ENCODE measurements at places on chromosomes 7 and 10. TPM values are rescaled to one million over a fixed set of nuclear protein-coding genes. Genes with fewer than 3 reads are reported as not detected.

ZNF736 gene
- 28.7 TPM for total RNA-seq

VAX1 gene
- total RNA-seq: not detected

TSPAN33 gene
- 15.2 TPM for total RNA-seq

LIPF gene
- total RNA-seq: not detected

MUC12 gene
- total RNA-seq: 0.68 TPM

All from activated CD8-positive, alpha-beta memory T cell treated with anti-CD3 and anti-CD28 coated beads, Interleukin-2, amount 10 ng/mL, durations not matched to agents 7 days and 5 days (primary cell).